ENCODE measurements at places on chromosomes 1 and 21.

- no peaks in the 10 kb centered on the region for H3K36me3 ChIP-seq
- H3K27me3 ChIP-seq = no peaks in the 10 kb centered on the region
- no peaks in the 10 kb centered on the region for H3K4me1 ChIP-seq
- H3K27ac ChIP-seq = no peak overlapping the region
These were observed 129.8 kb upstream of the DAB1 start for GRCh38 chr1:57553666-57554065.

- H3K4me3 ChIP-seq = no peak overlapping the region
- no peaks in the 10 kb centered on the region for H3K36me3 ChIP-seq
- no peaks in the 10 kb centered on the region for H3K4me1 ChIP-seq
- peak; percentile 40 for DNase-seq
These were observed 243.1 kb downstream of the S1PR1 start for GRCh38 chr1:101479945-101480344.

DNA sequence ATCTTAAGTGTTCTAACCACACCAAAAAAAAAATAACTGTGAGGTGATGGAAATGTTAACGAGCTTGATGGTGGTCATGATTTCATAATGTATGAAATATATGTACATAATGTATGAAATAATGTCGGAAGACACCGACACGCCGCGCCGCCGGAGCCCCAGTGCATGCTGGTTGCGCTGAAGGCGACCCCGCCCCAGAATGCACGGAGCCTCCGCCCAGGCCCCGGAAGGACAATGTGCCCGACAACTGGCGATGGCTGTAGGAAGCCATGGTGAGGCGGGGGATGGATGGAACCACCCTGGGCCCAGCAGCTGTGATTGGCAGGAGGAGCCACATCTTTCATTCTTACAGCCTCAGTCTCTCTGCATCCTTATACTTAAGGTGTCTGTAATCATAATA, 7.4 kb downstream of the OR2T10 start:
- no peaks in the 10 kb centered on the region for H3K27me3 ChIP-seq
- H3K27ac ChIP-seq = no peak overlapping the region
- H3K4me3 ChIP-seq = no peak overlapping the region
- no peaks in the 10 kb centered on the region for H3K4me1 ChIP-seq
- no peaks in the 10 kb centered on the region for H3K36me3 ChIP-seq

GRCh38 chr1:174197547-174197946, 38.2 kb downstream of the RABGAP1L start:
- no peak overlapping the region for H3K27ac ChIP-seq

GRCh38 chr1:233668725-233669294, 54.9 kb downstream of the KCNK1 start:
- H3K4me3 ChIP-seq = no peak overlapping the region
- no peaks in the 10 kb centered on the region for H3K4me1 ChIP-seq
- no peak overlapping the region for H3K27ac ChIP-seq
- H3K36me3 ChIP-seq = no peaks in the 10 kb centered on the region
- H3K27me3 ChIP-seq = no peaks in the 10 kb centered on the region
- DNase-seq = no peak
